ENCODE measurements at places on chromosomes 11 and 22.

DNA sequence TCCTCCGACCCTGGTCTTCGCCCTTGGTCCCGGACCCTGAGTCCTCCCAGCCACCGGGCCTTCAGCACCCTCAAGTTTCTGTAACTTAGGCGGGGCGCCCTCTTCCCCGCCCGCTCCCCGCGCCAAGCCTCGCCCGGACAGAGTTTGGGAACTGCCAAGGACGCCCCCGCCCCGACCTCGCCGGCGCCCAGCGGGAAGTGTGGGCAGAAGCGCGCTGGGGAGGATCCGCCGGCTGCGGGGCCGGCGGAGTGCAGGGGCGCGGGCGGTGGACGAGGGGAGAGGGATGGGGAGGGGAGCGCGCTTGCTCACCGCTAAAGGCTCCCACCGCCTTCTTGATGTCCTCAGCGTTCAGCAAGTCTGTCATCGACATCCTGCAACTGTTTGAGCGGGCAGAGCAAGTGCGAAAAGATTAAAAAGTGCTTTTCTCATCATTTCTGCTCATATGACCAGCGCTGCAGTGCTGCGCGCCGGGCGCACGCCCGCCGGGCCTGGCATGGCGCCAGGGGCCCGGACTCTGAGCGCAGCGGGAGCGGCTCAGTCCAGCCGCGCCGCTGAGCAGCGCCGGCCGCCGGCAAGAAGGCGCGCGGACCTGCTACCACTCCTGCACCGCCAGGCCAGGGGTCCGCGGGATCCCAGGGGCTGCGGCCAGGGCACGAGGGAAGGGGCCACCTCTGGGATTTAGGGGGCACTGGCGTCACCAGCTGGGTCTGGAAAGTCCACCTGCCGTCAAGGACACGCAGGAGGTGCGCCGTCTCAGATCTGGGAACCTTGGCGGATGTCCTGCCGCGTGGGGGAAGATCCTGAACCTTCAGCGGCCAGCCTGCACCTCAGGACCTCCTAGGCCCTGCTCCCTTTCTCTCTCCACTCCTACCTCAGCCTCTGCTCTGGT is at the start of gene PVALB:
Gene PVALB (minus strand): TSS at position 400 of the 889 bp plus-strand sequence. CDS start 30 bp downstream, at position 370.
- DNase-seq: no peak

GRCh38 chr11:132643239-132643638 is 889.1 kb downstream of the OPCML start:
- DNase-seq: no peak

DNA sequence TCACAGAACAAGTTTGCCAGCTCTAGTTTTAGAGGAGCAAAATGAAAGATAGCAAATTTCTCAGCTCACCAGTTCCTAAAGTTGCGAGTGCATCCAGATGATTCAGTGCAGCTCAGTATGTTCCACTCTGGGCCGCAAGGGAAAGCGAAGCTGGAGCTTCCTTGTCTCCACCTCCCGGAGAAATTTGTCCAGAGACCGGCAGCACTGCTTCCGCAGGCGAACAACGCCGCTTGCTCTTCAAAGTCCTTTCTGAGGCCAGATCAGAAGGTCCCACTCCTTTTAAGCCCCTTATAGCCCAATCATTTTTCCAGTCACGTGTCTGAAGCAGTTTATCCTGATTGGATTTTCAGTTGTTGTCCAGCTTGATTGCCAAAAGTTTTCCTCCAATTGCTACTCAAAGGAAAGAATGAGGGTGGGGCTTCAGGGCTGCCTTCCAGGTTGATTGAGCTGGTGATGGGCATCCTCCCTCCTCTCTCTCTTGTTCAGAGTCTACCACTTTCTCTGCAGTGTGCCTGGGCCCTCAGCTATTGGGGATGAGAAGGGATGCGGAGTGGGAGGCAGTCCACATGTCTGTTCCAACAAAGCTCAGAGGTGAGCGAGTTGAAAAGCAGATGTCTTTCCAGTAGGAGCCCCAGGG is at the start of gene ZNF280A:
Gene ZNF280A (minus strand): TSS at position 251 of the 637 bp plus-strand sequence. CDS start 4,640 bp downstream, outside the sequence.
- DNase-seq: no peak

DNA sequence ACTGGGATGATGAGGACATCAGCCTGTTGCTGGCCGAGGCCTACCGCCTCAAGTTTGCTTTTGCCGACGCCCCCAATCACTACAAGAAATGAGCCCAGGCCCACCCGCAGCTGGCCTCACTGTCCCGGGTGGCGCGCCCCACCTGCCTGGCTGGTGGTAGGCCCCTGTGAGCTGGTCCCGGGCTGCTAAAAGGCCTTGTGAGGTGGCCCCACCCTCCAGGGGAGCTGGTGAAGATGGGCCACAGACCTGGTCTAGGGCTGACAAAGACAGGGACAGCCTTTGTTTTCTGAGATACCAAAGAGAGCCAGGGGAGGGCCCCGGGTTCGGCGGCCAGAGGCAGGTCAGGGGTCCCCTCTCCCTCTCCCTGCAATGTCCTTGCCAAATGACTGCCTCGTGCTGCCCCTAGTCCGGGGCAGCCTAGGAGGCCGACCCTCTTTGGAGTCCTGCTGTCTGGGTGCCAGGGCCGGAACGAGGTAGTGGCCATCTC is 411.1 kb downstream of the TBC1D22A start:
- DNase-seq: no peak

- no peak for DNase-seq
Measured at GRCh38 chr22:17085277-17086181, 729 bp downstream of the IL17RA start.

DNA sequence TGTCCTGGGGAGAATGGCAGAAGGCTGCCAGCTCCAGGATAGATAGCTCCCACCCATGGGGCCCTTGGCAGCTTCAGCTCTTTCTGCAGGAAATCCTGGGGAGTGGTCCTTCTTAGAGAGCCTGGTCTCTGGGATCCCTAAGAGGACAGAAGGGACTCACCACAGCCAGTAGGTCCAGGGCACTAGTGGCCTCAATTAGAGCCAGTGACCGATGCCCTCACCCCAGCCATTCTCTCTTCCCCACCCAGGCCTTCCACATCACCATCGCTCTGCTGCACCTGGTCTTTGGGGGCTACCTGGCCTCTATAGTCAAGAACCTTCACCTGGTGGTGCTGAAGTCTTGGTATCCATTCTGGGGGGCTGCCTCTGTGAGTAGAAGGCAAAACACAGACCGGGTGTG is 5.6 kb downstream of the MS4A10 start:
- no peak for DNase-seq

GRCh38 chr11:126337126-126337473 is 18.4 kb upstream of the ST3GAL4 start:
- no peak for DNase-seq

- DNase-seq: no peak
Measured at GRCh38 chr11:114272311-114272710, 23.9 kb upstream of the NNMT start.

DNA sequence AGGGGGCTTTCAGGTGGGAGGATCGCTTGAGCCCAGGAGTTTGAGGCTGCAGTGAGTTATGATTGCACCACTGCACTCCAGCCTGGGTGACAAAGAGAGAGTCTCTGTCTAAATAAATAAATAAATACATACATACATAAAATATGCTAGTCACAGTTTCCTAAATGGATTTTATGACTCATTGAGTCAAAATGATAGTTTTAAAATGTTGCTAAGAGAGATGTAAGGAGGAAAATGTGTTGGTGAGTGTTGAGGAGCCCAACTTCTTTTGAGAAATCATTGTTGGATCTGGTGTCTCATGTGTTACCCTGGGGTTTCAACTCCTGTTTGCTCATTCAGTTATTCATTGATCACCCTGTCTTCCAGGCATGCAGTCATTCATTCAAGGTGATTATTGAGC is 21.0 kb downstream of the PARVB start:
- no peak for DNase-seq

- DNase-seq: no peak
Measured at GRCh38 chr22:31615940-31616314, 46.1 kb downstream of the PISD start.

GRCh38 chr11:111741751-111742150 is 24.4 kb downstream of the PPP2R1B start:
- DNase-seq: no peak

GRCh38 chr22:37462983-37463382 is 23.2 kb downstream of the MFNG start:
- DNase-seq: no peak

DNA sequence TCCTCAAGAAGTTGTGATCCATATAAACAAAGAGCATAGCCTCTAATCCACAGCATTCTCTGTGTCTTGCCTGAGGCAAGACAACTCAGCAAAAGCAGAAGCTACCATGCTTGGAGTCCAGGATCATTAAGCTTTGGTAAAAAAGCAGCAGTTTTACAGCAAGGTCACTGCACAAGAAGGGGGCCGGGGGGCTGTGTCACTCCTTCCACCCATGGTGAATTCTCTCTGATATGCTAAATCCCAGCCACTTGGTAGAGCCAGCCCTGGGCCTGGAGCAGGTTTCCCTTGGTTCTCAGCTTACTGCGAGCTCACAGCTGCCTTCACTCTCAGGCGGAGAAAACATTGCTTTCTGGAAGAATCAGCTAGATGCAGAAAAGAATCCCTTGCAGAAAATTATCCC is 144.7 kb downstream of the TENM4 start:
- no peak for DNase-seq
